Activated CD4-positive, CD25-positive, alpha-beta regulatory T cell treated with anti-CD3 and anti-CD28 coated beads, Interleukin-2, amount 50 U/mL, for 16 hours (primary cell): ENCODE measurements at places on chromosomes 6 and 20.

GRCh38 chr20:7090811-7091210, 323.3 kb downstream of the BMP2 start:
- no peak for DNase-seq

GRCh38 chr6:157599191-157599590, 218.2 kb downstream of the ZDHHC14 start:
- no peak for DNase-seq

DNA sequence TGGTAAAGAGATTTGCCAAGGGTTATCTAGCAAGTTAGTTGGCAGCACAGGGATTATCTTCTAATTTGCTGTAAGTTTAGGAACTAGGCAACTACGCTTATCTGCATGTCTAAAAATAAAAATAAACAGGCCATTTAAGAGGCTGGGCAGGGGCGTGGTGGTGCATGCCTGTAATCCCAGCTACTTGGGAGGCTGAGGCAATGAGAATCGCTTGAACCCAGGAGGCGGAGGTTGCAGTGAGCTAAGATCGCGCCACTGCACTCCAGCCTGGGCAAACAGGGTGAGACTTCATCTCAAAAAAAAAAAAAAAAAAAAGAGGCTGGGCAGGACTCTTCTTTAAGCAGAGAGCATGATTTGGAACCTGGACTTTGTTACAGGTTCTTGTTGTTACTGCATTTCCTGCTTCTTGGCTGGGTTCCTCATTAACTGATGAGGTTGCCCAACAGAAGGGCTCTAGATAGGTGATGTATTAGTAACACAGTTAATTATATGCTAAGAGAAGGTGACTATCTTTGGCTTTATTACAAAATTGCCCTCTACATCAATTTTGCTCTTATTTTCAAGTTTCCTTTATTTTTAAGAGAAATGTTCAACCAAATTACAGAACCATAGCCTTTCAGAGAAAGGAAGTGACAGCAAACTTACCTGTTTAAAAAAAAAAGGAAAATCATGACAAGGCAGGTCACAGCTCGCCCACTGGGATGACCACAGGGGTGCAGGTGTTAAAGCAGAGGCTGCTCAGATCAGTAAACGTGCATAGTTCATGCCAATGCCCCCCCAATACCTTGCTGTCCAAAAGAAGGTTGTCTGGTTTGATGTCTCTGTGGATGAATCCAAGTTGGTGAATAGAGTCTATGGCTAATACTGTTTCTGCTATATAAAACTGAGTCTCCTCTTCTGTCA, 32.5 kb downstream of the STK38 start:
- DNase-seq: no peak

DNA sequence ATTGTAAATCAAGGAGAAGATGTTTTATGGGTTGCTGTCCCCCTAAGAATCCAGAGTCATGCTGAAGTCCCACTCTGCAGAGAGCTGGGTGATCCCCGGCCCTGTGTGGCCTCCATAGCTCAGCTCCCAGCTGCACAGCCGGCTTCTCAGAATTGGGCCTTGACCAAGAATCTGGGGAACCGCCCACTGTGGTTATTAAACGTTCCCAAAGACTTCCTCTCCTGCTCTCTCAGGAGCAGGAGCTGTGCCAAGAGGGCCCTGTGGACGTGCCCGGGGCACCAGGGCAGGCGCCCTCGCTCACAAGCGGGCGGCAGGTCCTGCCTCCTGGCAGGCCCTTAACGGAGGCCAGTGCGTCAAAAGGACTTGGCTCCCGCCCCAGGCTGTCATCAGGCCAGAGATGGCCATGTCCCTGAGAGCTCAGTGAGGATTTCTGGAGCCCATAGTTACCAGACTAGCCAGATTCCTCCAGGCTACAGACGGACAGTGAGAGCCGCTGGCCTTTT, 30.4 kb downstream of the ZC3H12D start:
- DNase-seq: no peak

DNA sequence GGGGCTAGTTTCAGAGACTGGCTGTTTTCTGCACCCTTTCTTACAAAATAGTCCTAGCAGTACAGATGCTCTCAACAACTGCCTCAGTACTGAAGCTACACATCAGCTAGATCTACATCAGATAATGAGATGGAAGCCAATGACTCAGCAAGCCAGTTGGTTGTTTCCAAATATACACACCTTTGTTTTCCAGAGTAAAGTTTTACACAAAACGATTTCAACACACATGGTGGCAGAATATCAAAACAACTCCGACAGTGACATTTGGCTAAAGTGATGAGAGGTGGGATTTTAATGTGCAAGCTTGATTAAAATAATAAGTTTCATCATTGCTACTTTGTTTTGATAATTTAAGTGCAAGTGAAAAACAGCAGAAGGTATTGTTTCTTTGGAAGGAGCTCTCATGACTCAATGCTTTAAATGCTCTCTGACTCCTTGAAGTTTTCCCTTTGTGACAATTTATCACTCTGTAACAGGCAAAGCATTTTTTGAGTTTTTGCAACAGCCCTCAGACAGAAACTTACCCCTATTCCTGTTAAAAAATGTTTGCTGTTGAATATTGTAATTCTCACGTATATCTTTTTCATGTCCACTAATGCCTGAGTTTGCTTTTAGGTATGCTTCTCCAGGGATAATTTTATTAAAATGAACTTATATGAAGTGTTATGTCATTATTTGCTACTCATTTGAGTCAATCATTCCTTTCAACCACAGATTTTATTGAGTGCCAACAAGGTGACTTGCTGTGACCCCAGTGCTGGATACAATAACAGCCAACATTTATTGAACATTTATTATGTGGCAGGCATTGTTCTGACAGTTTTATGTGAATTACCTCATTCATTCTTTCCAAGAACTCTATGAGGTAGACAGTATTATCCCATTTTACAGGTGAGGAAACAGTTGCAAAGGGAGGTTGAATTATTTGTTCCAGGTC, 882.0 kb downstream of the TFAP2A start:
- no peak for DNase-seq

DNA sequence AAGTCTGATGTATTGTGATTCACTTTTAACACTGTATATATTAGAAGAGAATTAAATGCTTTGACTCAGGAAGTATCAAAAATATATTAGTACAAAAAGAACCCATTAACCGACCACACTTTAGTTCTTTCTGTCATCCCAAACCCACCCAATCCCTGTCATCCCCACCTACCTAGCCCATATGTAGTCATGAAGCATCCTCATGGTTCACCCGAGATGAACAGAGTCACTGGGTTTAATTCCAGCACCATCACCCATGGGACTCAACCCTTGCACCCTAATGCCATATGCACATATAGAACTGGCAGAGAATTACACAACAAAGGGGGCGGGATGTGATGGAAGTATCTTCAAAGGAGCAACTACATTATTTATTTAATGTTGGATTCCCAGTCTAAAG, 141.4 kb downstream of the KHDC1L start:
- no peak for DNase-seq

- no peak for DNase-seq
These were observed 54.5 kb downstream of the TRMT11 start for GRCh38 chr6:126040826-126041225.

DNA sequence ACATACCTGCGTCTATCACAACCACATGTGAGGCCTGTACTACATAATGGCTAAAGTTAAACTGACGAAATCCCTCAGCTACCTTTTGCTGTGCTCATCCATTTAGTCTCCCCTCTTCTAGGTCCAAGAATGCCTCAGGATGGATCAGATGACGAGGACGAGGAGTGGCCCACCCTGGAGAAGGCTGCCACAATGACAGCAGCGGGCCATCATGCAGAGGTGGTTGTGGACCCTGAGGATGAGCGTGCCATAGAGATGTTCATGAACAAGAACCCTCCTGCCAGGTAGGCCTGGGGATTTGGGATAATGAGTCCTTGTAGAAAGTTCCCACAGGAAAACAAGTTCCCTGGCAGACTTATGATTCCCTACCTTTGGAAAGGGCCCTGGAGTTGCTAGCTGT, 6.0 kb downstream of the BYSL start:
- no peak for DNase-seq

GRCh38 chr6:127923135-127923534, 22.3 kb upstream of the THEMIS start:
- DNase-seq: no peak

- DNase-seq: no peak
These were observed 21.8 kb upstream of the BTBD3 start for GRCh38 chr20:11895861-11896387.

DNA sequence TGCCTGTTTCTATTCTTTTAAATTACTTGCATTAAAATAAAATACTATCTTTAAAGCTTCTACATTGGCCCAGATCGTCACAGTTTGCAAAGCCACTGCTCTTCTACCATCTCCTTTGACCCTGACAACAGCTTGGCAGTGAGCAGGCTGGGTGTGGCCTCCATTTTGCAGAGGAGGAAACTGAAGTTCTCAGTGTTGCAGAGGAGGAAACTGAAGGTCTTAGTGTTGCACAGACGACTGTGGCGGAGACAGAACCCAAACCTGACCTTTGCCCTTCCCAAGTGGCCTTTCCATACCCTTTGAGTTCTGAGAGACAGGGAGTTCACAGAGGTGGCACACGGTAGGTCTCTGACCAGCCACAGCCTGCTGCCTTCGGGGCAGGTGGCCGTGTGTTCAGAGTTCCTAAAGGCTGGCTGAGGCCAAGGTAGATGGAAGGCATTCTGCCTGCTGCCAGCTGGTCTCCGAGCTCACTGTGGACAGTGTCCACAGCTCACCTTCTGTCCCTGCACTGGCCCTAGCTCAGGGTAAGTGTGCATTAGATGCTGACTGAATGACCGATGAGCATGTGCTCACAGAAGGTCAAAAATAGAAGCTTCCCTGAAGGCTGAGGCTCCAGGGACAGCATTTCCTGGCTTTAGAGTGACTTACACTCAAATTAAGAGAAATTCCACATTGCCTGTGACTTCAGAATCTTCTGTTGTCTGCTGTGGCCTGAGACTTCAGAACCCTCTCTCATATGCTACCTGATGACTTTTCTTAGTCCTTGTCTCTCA, 113.5 kb upstream of the SLC24A3 start:
- no peak for DNase-seq

DNA sequence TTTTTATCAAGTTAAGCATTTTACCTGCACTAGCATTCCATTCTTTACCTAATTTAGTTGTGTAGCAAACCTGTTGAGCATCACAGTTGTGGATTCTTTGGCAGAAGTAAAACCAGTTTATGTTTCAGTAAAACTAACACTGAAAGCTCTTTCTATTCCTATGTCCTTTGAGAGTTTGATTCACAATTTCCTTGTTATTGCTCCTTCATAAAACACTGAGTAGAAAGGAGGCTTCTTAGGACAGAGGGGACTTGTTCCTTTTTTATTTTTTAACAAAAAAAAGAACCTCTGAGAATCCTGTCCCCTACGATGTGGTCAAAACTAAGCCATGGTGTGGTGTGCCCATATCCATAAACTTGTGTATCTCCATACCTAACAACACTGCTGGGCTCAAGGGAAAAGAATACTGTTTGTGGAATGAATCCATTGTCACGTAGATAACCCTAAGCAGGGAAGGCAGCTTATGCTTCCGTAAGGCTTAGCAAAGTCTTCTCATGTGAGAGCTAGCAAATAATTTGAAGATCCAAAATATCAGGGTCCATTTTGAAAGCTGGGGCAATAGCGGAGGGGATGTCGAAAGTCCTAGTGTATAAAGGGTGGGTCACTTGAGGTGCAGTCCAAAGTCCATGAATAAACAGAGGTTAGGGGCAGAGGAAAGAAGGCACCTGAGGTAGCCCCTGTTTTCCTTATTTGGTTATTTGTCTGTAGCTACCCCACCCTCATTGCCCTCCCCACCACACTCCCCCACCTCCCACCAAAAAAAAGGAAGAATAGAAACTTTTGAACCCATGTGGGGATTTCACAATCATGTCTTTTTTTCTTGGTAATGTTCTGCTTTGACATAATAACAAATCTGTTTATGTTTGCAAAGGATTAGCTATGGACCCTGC, 71.0 kb downstream of the PLAGL1 start:
- no peak for DNase-seq

GRCh38 chr6:44432726-44433125, 45.2 kb downstream of the CDC5L start:
- DNase-seq: no peak

DNA sequence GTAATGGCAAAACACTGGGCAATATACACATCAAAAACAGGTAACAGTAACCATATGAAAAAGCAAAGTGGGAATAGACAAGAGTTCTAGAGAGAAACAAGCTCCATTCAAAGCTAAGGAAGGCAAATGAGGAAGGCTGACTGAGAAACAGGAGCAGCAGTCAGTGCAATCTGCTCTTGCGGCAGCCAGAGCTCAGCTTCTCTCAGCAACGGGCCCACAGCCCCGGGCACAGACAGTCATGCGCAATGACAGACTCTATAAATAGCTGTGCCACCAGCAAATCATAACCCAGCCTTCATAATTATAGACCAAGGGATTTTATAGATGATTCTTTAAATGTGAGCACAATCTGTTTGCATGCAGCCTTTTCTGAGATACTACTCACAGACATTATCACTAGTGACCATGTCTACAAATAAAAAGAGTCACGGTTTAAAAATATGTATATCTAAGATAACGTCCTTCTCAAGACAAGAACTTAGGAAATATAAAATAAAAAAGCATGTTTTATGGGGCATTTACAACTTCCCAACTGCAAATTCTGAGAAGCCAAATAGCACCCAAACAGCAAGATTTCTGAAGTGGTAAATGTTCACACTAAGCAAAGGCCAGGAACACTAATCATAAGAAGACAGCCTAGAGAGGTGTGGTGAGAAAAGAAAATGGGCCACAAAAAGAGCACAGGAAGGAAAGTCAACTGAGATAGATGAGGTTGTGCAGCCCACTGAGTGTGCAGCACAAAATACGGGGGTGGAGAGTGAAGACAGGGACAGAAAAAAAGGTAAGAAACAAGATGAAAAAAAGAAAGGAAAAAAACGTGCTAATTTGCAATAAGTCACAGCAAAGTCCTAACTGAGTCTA, 39.9 kb upstream of the BEND6 start:
- no peak for DNase-seq

- no peak for DNase-seq
These were observed 35.1 kb downstream of the NT5E start for GRCh38 chr6:85484948-85485347.
